ENCODE measurements at places on chromosomes 12 and 14. TPM values are rescaled to one million over a fixed set of nuclear protein-coding genes. Genes with fewer than 3 reads are reported as not detected.
A peak's percentile ranks its signal among the peaks of the same experiment; 100 is the strongest.

DNA sequence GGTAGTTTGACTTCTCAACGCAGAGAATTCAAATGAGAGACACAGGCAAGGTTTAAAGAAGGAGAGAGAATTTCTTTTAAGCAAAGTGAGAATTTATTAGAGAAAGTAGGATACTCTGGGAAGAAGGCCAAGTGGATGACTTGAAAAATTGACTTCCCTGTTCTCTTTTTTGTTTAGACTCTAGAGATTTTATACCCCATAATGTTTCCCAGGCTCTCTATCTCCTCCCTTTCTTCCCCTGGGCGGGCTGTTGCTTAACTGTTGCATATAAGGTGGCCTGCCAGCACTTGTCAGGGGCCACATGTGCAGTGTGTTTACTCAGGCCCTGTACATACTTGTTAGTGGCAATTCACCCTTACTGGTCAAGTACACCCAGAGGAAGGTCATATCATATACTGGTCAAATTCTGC, 403.7 kb downstream of the SLC6A15 start:
- no peaks in the 10 kb centered on the region for H3K27me3 ChIP-seq
- no peaks in the 10 kb centered on the region for H3K36me3 ChIP-seq
- peaks cover 6% of the 10 kb centered on the region for H3K4me1 ChIP-seq
- H3K27ac ChIP-seq: no peak overlapping the region
- H3K4me3 ChIP-seq: no peak overlapping the region
- peak; percentile 31 for DNase-seq

Gene ARG2
- 0.34 TPM for polyA plus RNA-seq

DNA sequence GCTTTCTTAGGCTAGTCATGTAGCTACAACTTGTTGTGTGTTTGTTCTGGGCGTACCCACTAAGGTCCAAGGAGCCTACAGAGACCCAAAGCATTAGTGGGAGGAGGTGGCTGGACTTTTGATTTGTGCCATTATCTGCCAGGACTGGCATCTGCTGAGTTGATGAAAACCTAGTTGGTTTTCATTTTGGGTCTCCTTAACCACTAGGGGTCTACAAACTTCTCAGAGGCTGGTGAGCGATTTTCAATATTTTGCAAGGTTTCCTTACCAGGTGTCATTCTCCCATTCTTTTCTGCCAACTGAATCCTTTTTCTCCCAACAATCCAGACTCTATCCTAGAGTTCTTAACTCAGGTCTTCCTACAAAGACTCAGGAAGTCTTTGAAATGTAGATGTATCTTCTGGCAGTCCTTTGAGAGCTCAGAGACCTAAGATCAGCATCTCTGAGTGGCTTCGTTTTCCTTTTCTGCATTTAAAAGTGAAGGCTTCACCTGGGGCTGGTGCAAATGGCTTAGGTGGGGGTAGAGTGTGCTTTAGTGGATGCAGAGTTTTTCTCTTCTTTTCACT, 150.0 kb upstream of the RMST start:
- no peaks in the 10 kb centered on the region for H3K4me1 ChIP-seq
- DNase-seq: no peak
- H3K27me3 ChIP-seq: no peaks in the 10 kb centered on the region
- no peaks in the 10 kb centered on the region for H3K36me3 ChIP-seq

Gene CLEC4D
- polyA plus RNA-seq: not detected

GRCh38 chr12:15982471-15982870, 71.3 kb downstream of the DERA start:
- H3K27ac ChIP-seq: no peak overlapping the region
- peaks cover 13% of the 10 kb centered on the region for H3K36me3 ChIP-seq
- H3K4me1 ChIP-seq: no peaks in the 10 kb centered on the region
- H3K27me3 ChIP-seq: no peaks in the 10 kb centered on the region

Gene TAS2R8
- polyA plus RNA-seq: not detected

Gene MUCL1
- polyA plus RNA-seq: not detected

GRCh38 chr12:46921764-46922133, 96.0 kb upstream of the SLC38A4 start:
- H3K27me3 ChIP-seq: no peaks in the 10 kb centered on the region
- no peaks in the 10 kb centered on the region for H3K36me3 ChIP-seq
- no peak for DNase-seq

GRCh38 chr12:62718762-62719426, 216.1 kb downstream of the PPM1H start:
- no peak overlapping the region for H3K4me3 ChIP-seq
- no peak for DNase-seq
- H3K4me1 ChIP-seq: peaks cover 32% of the 10 kb centered on the region
- H3K27ac ChIP-seq: no peak overlapping the region
- H3K27me3 ChIP-seq: no peaks in the 10 kb centered on the region
- H3K36me3 ChIP-seq: no peaks in the 10 kb centered on the region

Gene PLCZ1
- polyA plus RNA-seq: 0.42 TPM

Gene C12orf60
- 3.6 TPM for polyA plus RNA-seq

Gene CRACR2A
- polyA plus RNA-seq: 1.0 TPM

- DNase-seq: no peak
- peaks cover 39% of the 10 kb centered on the region for H3K36me3 ChIP-seq
- no peak overlapping the region for H3K4me3 ChIP-seq
- no peaks in the 10 kb centered on the region for H3K27me3 ChIP-seq
Observed at GRCh38 chr12:111780615-111781014, 13.9 kb downstream of the ALDH2 start.

Gene AKAP3
- 2.1 TPM for polyA plus RNA-seq

Gene PTPRB
- 19.3 TPM for polyA plus RNA-seq

Gene SERPINA12
- not detected for polyA plus RNA-seq

- H3K36me3 ChIP-seq: no peaks in the 10 kb centered on the region
- no peaks in the 10 kb centered on the region for H3K4me1 ChIP-seq
- H3K4me3 ChIP-seq: no peak overlapping the region
- no peak for DNase-seq
- no peaks in the 10 kb centered on the region for H3K27me3 ChIP-seq
Observed at GRCh38 chr14:33511851-33512640, 438.8 kb downstream of the EGLN3 start.

DNA sequence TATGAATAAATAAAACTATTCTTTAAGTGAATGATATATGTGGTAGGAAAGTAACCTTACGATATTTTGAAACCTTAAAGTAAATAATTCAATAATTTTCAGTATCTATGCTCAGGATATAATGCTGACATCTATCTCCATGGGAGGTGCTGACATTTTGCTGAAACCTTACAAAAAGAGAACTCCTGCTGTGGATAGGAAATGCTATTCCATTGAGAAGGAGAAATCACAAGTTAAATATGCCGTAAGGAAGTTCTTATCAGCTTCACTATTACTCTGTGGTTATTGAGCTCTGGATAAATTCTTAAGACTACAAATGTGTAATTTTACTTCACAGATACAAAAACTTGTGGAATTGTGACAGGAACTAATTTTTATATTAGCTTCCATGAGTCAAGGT, 722.1 kb downstream of the TMTC2 start:
- no peak for DNase-seq
- no peaks in the 10 kb centered on the region for H3K4me1 ChIP-seq

DNA sequence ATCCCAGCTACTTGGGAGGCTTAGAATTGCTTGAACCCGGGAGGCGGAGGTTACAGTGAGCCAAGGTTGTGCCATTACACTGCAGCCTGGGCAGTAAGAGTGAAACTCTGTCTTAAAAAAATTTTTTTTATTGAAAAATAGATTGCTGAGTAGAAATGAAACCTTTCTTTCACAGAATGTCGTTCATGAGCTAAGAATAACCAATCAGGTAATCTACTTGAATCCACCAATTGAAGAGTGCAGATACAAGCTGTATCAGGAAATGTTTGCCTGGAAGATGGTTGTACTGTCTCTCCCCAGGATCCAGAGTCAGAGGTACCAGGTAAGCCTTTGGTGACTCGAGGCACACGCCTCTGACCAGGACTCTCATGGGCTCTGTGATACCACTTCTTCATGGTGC, 27.0 kb downstream of the DYNC1H1 start:
- H3K4me3 ChIP-seq: no peak overlapping the region
- DNase-seq: no peak
- no peak overlapping the region for H3K27ac ChIP-seq
- H3K27me3 ChIP-seq: no peaks in the 10 kb centered on the region
- peaks cover 99% of the 10 kb centered on the region for H3K36me3 ChIP-seq
- H3K4me1 ChIP-seq: no peaks in the 10 kb centered on the region

Gene SYNDIG1L
- polyA plus RNA-seq: 0.06 TPM

Gene PTPRO
- polyA plus RNA-seq: 0.33 TPM

- no peaks in the 10 kb centered on the region for H3K36me3 ChIP-seq
- no peak overlapping the region for H3K27ac ChIP-seq
- no peaks in the 10 kb centered on the region for H3K4me1 ChIP-seq
- no peak overlapping the region for H3K4me3 ChIP-seq
- DNase-seq: no peak
Observed at GRCh38 chr12:39205969-39206368, 237.0 kb downstream of the KIF21A start.
